ENCODE measurements at places on chromosomes 1 and 21. TPM values are rescaled to one million over a fixed set of nuclear protein-coding genes. Genes with fewer than 3 reads are reported as not detected.

GRCh38 chr1:24641646-24642151 is 1.4 kb upstream of the SRRM1 start:
- DNase-seq: no peak

DNA sequence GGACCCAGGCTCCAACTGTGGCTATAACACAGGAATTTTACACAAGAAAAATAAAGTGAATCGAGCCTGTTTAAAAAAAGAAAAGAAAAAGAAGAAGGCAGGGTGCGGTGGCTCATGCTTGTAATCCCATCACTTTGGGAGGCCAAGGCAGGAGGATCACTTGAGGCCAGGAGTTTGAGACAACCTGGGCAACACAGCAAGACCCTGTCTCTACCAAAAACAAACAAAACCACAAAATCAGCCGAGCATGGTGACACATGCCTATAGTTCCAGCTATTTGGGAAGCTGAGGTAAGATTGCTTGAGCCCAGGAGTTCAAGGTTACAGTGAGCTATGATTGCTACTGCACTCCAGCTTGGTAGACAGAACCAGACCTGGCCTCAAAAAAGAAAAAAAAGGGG is 17.7 kb downstream of the MTF1 start:
- no peak for DNase-seq

DNA sequence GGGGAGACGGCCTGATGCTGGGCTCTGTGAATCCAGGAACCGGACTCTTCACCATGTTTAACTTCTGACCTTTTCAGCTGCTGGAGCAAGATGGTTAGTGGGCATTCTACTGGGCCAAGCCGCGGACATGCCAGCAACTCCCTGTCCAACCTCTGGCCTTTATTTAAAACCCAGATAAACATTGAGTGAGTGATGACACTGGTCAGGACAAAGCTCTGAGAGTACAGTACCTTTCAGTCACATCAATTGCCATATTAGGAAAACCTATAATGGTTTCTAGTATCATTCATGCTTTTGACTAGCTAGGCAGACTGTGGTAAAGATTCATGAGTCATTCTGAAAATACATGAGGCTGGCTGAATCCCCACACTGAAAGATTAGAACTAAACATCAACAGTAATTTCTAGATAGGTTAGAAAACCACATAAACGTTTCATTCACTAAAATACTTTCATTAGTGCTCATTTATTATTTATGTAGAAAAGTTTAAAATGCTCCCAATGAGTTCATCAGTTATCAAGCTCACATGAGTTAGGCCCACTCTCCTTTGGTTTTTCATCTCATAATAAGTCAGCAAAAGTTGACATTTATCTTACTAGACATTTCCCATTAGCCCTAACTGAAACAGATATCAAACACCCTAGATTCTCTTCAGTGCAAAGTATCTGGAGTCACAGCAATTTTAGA is 7.1 kb upstream of the ACTA1 start:
- DNase-seq: peak; percentile 22

DNA sequence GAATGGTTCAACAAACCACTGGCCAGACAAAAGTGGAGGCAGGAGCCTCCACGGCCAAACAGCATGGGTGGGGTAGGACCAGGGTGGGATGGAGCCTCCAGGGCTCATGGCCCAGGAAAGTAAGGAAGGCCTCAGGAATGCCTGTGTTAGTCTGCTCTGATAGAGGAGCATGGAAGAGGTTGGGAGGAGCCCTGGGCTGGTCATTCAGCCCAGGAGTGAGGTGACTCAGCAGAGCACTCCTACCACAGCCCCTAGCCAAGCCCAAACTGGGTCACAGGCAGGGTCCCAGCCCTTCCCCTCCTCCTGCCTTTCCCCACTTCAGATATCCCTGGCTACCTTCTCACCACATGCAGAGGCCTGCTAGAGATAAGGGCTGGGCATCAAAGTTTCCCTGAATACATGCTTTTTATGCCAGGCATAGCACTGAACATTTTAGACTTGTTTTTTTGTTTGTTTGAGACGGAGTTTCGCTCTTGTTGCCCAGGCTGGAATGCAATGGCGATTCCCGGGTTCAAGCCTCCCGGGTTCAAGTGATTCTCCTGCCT is 3.1 kb upstream of the SHISA4 start:
- no peak for DNase-seq

DNA sequence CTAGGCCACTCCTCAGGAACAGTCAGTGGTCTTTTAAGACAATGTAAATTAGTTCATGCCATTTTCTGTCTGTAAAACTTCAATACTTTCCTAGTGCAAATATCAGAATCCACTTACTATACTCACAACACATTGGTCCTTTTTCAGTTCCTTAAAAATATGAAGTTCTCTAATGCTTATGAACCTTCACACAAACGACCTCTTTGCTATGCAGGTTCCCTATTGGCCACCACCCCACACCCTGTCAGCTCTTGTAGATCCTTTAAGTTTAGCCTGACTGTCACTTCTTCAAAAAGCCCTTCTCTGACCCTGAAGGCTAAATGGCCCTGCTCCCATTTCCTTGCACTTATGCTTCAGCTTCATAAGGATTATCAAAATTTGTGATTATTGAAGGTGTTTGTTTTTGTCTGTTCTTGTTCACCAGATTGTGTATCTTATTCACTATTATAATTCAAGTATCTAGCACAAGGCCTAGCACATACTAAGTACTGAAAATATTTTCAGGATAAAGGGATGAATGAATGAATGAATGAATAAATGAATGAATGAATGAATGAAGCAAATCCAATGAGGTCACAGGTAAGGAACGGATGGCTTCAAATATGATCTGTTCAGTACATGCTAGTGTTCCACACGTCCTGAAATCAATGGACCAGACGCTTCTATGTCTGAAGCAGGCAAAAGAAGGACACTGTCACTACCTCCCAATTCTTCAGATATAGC is 373.9 kb downstream of the VAV3 start:
- no peak for DNase-seq

GRCh38 chr1:52427152-52427551 is 22.8 kb downstream of the PRPF38A start:
- no peak for DNase-seq

- no peak for DNase-seq
Observed at GRCh38 chr1:90714521-90714951, 2.6 kb downstream of the BARHL2 start.

DNA sequence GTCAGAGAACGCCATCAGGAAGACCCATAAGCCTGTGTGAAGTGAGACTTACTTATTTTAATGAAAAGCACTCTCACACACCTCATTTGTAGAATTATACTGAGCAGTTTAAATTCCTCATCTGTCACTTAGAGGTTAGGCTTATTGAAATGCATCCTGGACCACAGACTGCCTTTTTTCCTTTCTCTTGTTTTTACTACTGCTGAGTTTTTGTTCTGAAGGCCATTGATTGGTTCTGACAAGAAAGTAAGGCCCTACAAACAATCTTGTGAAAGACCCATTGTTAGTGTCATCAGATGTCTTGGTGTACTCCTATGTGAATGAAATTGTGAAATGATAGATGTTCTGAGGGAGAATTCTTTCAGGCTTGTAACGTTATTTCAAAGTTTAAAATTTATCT is 1343.3 kb upstream of the ADGRL2 start:
- peak; percentile 3 for DNase-seq

GRCh38 chr1:111739925-111740765 is 950 bp upstream of the INKA2 start:
- DNase-seq: no peak

GRCh38 chr1:1628754-1629429 is 3.1 kb upstream of the MMP23B start:
- DNase-seq: no peak

Gene INTS7
- total RNA-seq: 25.4 TPM

Gene CCDC27
- not detected for total RNA-seq

Gene ZNF436
- total RNA-seq: 8.5 TPM

Gene MPZ
- total RNA-seq: 3.4 TPM

Gene A3GALT2
- not detected for total RNA-seq
